ENCODE measurements at places on chromosomes 2 and 18.

GRCh38 chr2:56128235-56128634 is 55.6 kb upstream of the CCDC85A start:
- no peak for DNase-seq

DNA sequence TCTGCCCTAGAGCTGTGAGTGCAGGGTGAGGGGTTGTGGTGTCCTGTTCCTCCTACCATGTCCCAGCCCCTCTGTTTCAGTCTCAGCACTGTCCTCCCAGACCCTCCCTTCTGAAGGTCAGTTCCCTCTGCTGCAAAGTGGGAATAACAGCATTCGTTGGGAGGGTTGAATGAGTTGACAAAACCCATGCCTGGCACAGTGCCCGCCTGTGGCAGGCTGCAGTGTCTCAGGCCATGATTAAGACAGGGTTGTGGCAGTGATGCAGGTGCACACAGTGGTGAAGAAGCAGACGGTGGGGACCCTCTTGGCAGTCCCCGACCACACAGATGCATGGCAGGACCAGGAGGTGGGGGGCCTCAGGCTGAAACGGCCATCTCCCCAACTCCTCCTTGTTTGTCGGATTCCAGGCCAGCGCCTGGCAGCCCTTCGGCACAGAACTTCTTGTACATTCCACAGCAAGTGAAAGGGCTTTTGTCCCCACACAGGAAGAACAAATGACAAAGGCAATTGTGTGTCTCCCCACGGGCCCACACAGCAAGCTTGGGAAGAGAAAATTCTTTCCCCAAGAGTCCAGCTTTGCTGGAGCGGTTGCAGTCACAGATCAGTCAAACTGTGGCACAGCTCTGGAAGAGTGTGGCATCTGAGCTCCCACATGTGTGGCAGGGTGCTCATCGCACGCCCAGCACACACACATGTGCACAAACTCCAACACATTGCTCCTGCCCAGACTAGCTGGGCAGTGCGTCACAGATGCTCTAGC is 92.0 kb upstream of the MSH2 start:
- DNase-seq = no peak

DNA sequence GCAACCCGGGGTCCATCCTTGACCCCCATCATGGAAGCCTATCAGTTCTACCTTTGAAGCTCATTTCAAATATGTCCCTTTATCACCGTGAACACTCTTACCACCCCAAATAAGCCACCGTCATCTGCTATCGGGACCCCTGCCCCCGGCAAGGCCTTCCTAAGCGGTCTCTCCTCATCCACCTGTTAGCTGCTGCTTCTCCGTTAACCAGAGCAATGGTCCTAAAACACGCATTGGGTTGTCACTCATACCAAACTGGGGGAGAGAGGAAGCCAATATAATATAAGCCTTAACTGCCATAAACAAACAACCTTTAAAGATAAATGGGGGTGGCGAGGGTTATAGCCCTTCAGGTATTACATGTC is 680 bp downstream of the ASNSD1 start:
- DNase-seq = no peak

DNA sequence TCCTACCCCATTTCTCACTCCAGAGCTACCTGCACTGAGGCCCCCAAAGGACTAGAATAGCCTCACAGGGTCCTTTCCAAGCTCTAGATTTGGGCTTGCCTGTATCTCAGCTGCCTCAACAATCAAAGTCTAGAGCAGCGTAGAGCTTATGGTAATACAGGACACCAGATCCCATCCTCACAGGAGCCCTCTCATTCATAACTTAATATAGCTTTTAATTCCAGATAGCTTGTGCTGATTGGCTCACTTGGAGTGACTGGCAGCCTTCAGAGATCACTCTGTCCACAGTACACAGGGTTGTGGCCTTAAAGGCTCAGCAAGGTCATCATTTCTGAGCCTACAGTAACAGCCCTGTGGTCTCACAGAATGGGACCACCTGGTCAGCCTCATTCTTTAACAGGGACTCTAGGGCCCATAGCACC is 51.4 kb downstream of the ZFP36L2 start:
- DNase-seq = peak; percentile 18

DNA sequence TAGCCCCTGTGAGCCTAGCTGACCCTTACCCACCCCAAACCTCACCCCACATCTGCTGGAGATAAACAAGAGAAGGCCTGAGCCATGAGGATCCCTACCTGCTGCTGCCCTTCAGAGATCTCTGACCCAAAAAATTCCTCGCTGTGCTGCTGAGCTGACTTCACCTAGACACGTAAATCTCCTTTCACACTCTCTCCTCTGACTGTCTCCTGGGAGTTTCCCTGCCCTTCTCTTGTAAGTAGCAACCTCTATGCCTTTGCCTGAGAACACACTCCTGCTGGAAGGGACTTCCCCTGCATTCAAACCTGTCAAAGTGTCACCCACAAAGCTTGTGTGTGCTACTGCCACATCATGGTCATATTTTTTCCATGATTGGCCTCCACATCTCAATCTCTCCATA is 134.2 kb upstream of the NOL4 start:
- DNase-seq = no peak

GRCh38 chr2:237760506-237761502 is 37.8 kb upstream of the RBM44 start:
- no peak for DNase-seq

DNA sequence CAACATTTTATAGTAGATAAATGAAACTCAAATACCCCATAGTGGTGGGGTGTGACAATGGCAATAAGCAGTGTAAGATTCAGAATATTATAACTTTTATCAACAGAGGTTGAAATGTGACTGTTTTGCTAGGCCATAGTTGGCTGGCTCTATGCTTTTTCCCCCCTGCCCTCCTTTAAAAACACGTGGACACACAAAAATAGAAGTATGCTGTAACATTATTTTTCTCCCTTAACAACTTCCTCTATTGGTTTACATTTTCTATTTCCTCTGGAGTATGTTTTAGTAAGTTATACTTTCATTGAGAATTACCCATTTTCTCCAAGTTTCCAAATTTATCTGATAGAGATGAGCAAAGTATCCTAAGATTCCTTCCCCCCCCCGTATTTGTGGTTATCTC is 31.1 kb downstream of the NDUFAF7 start:
- no peak for DNase-seq

DNA sequence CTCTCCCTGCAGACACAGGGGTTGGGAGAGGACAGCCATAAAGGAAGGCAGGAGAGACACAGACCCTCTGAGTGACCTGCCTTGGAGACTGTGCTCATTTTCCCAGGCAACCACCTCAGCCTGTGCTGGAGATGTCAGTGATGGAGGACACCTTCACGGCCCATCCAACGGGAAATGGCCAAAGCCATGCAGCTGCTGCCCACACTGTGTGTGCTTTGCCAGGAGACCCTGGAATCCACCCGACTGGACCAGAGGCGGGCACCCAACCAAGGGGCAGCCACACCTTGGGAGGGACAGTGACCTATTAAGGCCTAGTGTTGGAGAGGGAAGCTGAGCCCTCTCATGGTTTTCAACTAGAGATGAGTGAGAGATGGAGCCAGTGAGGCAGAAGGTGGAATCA is 192.5 kb downstream of the SMAD2 start:
- DNase-seq = no peak

DNA sequence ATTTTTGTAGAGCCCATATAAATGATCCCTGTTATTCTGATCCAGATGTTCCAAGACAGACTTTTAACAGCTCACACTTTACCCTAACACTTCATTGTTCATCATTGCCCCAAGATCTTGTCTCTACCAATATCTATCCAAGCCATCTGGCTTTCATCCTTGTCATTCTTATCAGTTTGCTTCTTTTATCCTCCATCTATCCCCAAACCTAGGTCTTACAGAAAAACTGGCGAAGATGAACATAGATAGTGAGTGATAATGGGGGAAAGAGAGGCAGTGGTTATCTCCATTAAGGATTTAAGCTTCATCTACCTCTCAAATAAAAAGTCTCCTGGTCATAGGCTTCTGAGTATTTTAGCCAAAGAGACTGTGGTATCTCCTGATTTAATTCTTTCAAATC is 89.5 kb downstream of the DHRS9 start:
- no peak for DNase-seq

DNA sequence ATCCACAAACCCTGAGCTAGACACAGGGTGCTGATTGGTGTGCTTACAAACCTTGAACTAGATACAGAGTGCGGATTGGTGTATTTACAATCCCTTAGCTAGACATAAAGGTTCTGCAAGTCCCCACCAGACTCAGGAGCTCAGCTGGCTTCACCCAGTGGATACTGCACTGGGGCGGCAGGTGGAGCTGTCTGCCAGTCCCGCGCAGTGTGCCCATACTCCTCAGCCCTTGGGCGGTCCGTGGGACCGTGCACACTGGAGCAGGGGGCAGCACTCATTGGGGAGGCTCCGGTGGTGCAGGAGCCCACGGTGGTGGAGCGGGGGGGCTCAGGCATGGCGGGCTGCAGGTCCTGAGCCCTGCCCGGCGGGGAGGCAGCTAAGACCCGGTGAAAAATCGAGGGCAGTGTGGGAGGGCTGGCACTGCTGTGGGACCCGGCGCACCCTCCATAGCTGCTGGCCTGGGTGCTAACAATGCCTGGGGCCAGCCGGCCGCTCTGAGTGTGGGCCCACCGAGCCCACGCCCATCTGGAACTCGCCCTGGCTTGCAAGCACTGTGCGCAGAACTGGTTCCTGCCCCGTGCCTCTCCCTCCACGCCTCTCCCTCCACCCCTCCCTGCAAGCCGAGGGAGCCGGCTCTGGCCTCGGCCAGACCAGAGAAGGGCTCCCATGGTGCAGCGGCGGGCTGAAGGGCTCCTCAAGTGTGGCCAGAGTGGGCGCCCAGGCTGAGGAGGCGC is 75.6 kb downstream of the MOB4 start:
- no peak for DNase-seq

DNA sequence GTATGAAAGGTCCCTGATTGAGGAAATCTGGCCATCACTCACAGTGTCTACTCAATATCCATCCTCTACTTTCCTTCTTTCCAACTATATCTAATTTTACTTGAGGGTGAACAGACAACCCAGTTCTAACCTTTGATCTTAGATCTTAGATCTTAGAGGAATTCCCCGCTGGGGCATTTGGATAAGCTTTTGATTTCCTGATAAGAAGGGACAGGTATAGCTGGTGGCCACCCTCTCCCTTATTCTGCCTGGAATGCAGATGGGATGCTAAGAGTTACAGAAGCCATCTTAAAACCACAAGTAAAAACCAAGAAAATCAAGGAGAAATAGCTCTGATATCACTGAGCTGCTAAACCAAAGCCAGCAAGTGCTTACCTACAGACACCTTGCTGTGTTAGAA is 77.2 kb upstream of the ACSL3 start:
- DNase-seq = no peak

DNA sequence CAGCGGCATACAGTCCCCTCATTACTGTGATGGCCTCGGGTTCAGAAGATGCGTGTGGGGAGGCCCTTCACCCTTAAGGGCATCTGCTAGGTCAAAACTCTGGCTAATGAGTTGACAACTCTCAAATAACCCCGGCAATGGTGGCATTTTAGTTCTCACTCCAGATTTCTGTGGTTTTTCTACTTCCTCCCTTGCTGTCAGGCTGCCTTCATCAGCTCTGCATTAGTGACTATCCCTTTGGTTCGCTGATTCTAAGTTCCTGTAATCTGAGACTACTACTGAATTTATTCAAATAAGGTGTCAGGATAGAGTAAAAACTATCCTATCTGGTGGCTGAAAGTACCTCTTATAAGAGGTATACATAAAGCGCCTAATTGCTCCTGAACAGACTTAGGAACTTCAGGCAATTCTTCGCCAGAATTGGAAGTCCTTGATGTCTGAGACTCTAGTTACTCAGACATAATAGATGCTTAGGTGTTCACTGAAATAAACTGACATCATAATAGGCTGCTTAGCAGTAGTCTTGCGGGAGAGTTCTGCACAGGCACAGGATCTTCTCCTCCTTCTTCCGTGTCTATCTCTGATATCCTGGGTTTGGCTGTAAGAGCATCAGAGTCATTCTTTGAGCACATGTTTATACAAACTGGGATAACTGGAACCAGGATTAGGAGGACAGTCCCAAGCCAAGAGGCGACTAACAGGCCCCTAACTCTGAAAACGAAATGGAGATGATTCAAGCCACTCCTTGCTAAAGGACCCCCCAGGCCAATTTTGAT is 194.5 kb downstream of the DNER start:
- no peak for DNase-seq

DNA sequence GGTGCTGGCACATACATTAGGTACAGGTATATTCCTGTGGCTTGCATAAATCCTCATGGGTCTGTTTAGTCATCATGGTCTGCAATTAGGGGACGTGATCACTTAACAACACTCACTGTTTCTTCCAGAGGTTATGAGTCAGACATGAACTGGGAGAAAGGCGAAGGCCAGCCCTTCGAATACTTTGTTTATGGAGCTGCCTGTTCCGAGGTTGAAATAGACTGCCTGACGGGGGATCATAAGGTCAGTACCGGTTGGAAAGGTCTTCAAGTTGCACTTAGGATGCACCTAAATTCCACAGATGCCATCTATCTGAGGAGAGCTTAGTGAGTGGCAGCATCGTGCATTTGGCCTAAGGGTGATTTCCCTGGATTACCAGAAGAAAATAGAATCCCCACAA is 76.9 kb downstream of the AOX1 start:
- DNase-seq = peak; percentile 80

DNA sequence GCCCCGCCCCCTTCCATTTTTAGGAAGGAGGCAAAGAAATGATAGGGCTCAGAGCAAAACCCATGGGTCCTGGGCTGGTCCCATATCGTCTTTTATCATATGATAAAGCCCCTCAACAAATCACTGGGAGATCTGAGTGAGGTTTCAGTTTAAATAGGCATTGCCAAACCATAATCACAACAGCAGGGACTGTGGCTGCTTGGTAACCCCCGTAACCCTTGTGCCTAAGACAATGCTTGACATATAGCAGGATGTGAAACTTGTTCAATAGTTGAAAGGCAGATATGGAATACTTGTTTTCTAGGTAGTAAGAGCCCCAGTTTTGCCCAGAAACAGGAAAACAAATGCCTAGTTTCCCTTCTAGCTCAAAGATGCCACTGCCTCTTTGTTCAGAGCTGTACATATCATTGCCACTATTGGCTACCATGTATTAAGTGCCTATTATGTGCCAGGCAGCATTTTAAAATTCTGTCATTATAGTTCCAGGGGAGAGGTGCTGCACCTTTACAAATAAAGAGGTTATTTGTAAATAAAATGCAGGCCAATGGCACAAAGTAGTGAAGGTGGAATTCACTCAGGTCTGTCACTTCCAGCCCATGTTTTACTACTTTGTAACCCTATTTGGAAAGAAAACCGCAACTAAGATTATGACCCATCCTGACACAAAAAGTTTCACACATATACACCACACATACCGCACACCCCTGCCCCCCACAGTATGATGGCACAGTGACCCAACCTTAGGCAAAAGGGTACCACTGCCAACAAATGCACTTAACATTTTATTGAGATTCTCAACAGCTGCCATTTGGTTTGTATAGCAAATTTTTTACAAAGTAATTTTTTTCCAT is 14.2 kb downstream of the NAGK start:
- DNase-seq = no peak

GRCh38 chr2:112256654-112257053 is 1.8 kb upstream of the ZC3H8 start:
- no peak for DNase-seq

- DNase-seq = no peak
Measured at GRCh38 chr2:156340804-156341451, 8.4 kb upstream of the NR4A2 start.
